Left renal pelvis (tissue), 4 donors: ENCODE measurements at places on chromosomes 12 and 14.

DNA sequence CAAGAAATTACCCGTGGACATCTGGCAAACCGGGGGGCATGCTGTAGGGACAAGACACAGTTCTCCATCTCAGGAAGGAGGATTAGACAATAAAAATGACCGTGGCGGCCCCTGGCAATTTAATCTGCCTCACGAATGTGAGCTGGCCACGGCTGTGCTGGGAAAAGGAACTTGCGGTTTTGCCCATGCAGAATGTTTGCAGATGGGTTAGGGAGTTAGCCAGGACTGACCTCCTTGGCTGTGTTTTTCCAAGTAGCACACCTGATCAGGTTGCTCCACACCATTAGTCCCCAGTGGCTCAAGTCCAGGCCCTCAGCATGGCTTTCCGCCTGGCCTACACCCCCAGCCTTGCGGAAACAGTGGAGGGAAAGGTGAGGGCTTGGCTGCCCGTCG, 20.8 kb downstream of the TPCN1 start:
- DNase-seq, result no peak

- DNase-seq, result no peak
Observed at GRCh38 chr14:57735276-57735675, 130.6 kb downstream of the SLC35F4 start.

GRCh38 chr12:101780599-101780998, 41.3 kb upstream of the SYCP3 start:
- no peak for DNase-seq

DNA sequence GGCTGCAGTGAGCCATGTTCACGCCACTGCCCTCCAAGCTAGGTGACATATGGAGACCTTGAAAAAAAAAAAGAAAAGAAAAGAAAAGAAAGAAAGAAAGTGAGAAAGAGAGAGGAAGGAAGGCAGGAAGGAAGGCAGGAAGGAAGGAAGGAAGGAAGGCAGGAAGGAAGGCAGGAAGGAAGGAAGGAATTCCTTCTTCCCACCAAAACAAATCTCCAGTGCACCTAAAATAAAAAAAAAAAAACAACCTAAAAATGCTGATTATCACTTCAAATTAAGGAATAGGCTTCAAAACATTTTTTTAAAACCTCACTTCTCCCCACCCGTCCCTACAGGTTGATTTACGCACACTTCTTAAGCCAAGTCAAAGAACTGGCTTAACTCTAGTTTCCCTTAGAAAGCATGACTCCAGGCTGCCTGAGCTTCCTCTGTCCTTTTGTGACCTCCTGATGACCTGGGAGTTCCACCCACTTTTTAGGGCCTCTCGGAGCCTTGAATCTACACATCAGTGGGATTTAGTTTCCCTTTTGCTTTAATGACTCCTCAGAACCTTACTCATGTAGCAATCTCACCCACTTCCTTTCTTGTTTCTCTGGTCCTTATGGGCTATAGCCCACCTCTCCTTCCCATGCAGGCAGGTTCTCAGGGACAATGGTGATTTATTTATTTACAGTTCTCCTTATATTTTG, 18.6 kb downstream of the DUSP6 start:
- DNase-seq, result no peak

GRCh38 chr14:92539875-92540274, 26.3 kb downstream of the RIN3 start:
- DNase-seq, result no peak

DNA sequence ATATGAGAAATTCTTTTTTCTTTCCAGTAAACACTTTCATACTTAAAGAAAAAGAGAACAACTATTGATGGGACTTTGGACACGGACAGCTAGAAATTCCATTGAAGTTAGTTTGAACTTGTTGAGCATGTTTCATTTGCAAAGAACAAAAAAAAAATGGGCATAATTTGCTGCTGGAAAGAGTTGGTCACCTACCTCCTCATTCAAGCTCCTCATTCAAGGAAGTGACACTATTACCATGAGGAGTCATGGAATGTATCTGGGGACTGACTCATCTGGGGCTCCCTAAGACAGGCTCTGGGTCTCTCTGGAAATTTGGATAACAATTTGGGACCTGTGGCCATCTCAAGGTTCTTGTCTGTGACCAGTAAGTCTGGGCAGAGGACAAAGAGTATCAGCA, 50.4 kb downstream of the KICS2 start:
- DNase-seq, result no peak

- DNase-seq, result no peak
Observed at GRCh38 chr14:77469067-77469505, 11.2 kb downstream of the AHSA1 start.

- no peak for DNase-seq
Observed at GRCh38 chr14:91754819-91755218, 22.9 kb upstream of the CATSPERB start.

GRCh38 chr12:67512061-67512460, 136.5 kb upstream of the DYRK2 start:
- DNase-seq, result no peak

DNA sequence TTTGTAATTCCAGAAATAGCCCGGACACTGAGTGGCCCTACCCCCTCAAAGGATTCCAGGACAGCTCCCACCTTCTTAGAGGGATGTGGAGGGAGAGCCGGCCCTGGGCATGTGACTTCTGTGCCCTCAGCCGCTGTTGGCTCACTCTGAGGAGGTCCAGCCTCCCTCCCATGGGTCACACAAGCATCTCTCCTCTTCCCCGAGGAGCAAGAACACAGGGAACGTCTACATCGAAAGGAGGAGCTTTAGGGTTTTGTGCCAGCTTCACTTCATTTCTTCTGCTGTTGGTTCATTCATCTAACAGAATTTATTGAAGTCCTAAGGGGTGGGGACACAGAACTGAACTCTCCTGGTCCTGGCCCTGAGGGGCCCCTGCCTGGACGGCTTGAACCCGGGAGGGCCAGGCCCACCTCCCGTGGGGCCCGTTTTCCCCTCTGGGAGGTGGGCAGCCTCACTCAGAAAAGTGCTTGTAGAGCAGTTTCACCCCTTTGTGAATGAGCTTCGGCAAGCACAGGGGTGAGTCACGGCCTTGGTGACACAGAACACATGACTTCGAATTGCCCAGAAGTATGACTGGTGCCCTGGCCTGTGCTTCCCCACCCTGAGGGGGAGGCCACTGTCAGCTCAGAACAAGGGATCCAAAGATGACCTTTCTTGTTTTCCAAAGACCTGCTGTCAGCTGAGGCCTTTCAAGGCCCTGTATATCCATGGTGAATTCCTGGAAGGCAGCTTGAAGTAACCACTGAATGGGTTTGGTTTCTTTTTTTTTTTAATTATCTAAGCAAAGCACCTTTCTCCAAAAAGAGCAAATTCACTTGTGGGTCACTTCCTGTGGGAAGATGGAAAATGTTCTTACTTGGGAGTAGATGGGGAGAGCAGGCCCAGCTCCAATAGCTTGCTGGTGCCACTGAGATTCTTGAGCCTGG, 39.2 kb downstream of the NFKBIA start:
- no peak for DNase-seq

DNA sequence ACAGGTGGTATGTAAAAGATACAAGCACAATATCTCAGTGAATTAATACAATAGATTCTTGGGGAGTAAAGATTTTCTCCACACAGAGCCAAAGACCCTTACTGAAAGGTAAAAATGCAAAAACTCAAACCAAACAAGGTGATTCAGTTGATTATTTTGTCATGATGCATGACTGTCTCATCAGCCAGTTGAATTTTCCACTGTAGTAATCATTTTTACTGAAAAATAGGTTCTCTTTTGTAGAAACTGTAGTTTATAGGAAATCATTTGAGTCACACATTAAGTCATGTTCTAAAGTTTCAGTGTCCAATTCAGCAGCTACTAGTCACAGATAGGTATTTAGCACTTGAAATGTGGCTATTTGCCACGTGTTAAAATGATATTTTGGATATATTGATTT, 53.6 kb downstream of the PPFIA2 start:
- no peak for DNase-seq
